Central memory CD4-positive, alpha-beta T cell (primary cell): ENCODE measurements at places on chromosomes 6 and 20.
A peak's percentile ranks its signal among the peaks of the same experiment; 100 is the strongest.

DNA sequence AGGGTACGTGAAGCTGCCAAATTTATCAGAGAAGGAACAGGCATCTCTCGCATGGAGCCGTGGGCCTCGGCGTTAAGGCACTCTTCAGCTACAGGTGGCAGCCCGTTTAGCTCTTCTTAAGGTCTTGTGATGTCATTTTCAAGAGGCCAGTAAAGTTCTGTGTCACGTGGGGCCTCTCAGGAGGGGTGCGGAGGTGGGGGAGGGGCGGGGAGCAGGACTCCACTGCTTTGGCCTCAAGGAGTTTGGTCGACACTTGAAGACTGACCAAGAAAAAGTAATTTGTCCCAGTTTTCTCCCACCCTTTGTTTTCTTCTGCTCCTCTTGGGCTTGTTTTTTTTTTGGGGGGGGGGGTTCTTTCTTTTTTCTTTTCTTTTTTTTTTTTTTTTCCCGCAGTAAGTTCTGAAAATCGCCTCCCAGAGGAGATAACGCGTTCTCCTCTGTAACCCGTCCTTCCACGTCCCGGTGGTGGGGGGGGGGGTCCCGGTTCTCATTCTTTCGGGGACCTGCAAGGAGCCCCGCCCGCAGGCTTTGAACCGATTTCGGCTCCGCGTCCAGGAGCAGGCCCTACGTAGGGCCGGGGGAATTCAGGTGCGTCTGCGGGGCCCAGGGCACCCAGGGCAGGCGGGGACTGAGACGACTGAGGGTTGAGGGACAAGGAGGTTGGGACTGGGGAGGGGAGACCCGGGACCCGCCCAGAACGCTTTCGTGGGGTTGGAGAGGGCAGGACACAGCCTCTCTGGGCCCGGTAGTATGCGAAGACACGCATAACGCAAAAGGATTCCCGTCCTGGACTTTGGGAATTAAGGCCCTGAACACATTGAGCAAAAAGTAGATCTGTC lies 26.0 kb downstream of the GPX6 start:
- no peak for DNase-seq

DNA sequence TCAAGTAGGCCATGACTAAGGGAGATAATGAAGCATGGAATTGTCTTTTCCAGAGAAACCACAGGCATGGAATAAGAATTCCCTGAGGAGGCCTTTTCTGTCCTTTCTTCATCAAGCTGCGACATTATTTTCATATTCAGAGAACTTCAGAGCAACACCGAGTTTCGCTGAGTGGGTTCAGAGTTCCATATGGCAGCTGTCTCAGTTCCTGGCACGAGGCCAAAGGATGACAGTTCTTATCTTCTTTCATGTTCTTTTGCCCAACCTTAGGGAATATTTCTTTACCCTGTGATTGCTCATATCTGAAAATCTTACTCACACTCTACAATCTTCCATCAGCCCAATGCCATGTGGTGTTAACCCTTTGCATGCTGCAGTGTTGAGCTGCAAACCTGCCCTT lies 135.3 kb upstream of the BMP2 start:
- no peak for DNase-seq

GRCh38 chr6:2845880-2846208 lies 4.2 kb upstream of the SERPINB1 start:
- no peak for DNase-seq

DNA sequence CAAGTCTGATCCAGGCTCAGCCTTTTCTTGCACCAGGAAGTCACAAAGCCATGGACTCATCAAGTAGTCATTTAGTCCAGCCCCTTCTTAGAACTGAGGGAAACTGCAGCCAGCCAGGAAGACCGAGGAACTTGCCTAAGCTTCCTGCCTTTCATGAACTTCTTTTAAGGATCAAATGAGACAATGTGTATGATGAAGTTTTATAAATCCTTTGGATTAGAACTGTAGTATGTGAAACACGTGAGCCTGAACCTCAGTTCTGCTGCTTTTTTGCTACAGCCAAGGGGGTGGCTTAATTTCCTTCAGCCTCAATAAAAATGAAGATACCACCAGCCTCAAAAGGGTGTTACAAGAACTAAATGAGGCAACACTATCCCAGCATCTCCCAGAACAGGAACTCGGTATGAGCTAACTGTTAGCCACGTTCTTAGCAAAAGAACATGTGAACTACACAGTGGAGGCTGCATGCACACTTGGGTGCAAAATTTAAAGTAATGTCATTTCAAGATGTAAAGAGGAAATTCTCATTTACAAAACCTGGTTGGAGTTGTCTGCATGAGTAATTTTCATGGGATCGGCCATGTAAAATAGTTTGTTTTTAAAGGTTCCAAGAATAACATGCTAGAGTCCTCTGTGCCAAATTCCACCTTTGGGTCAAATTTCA lies 76.0 kb upstream of the TBC1D7 start:
- no peak for DNase-seq

DNA sequence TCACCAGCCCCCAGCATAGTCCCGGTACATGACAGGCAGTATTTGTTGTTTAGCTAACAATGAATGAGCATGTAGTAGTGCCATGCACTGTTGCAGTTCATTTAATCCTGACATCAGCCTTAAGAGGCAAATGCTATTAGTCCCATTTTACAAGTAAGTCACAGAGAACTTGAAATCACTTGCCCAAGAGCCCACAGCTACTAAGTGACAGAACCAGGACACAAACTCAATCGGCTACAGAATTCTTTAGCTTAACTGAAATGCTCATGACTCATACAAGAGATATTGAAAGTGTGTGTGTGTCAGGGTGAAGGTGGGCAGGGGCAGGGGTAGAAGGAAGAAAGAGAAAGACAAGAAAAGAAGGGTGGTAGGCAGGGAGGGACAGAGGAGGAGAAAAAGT lies 52.7 kb downstream of the UNC5CL start:
- DNase-seq = no peak

GRCh38 chr6:14542670-14543366 lies 425.2 kb downstream of the CD83 start:
- no peak for DNase-seq

GRCh38 chr20:17466641-17467040 lies 64.5 kb downstream of the BFSP1 start:
- no peak for DNase-seq

- no peak for DNase-seq
These were observed 85.3 kb upstream of the AKAP12 start for GRCh38 chr6:151154418-151154817.

DNA sequence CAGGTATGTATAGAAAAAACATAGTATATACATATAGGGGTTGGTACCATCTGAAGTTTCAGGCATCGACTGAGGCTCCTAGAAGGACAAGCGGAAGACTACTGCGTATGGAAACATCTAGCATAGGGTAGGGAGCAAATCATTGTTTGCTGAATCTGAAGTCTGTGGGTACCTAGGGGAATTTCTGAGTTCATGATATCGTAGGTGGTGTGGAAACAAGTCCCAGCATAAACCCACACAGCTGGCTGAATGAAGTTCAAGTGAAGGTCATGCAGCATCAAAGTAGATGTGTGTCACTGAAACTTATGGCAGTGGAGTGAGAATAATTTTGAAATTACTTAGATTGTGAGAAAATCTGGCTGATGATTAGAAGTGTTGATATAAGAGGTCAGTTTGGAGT lies 39.4 kb downstream of the MAP7 start:
- no peak for DNase-seq

DNA sequence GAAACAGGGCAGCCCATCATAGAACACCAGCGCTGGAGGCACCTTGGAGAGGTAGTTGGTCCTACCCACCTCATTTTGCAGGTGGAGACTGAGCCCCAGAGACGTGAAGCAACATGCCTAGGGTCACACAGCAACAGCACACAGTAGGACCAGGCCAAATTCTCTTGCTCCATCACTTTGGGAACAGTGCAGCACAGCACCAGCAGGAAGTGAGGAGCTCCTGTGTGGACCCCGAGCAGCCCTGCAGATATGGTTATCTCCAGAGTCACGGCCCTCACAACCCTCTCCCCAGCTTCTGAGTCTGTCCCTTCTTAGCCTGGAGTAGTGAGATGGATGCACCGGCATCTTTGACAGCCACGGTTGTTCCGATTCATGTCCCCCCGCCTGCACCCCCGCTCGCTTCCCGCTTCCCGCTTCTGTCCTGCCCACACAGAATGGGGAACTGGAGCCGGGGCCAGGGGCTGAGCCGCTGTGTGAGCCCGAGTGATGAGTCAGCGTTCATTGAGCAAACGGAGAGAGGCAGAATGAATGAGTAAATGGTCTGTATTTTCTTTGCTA lies 72.6 kb upstream of the DUSP22 start:
- no peak for DNase-seq

DNA sequence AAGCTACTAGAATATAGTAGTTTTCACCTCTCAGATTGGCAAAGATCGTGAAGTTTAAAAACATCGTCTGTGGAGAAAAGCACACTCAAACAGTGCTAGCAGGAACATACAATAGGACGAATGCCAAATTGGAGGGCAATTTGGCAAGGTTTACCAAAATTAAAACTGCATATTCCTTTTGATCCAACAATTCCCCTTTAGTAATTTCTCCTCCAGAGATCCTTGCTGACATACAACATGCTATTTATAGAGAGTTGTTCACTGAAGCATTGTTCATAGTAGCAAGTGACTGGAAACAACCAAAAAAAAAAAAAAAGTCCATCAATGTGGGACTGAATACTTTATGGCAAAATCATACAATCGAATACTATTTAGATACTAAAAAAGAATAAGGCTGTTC lies 202.2 kb downstream of the ATXN1 start:
- DNase-seq = no peak

DNA sequence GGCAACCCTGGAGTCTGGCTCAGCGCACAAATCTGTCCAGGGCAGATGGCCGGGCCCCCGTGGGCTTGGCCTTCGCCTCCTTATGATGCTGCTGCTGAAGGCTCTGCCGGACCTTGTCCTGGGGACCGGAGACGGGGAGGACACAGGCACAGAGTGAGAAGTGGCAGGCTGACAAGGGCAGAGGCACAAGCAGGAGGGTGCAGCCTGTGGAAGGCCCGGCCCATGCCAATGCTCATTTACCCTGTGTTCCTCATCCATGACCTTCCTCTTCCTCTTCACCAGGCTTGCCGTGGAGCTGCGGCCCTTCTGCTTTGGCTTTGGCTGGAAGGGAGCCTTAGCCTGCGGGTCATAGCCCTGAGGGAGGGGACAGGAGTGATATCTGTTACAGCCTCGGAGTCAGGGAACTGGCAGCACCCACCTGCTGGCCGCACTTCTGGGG lies 2.4 kb downstream of the B3GALT4 start:
- DNase-seq = no peak

- no peak for DNase-seq
These were observed 33.5 kb downstream of the CARMIL1 start for GRCh38 chr6:25312703-25313102.

GRCh38 chr6:125611573-125612344 lies 137.7 kb upstream of the HEY2 start:
- DNase-seq = no peak

GRCh38 chr20:44186674-44187053 lies 324 bp downstream of the JPH2 start:
- no peak for DNase-seq

GRCh38 chr6:107185391-107185970 lies 70.2 kb upstream of the BEND3 start:
- DNase-seq = no peak

GRCh38 chr6:148967541-148967956 lies 220.7 kb downstream of the UST start:
- no peak for DNase-seq

GRCh38 chr6:149884215-149884614 lies 13.7 kb downstream of the RAET1E start:
- no peak for DNase-seq

- no peak for DNase-seq
These were observed 32.3 kb upstream of the EPB41L1 start for GRCh38 chr20:36121981-36122930.

GRCh38 chr6:23081701-23082100 lies 512.3 kb downstream of the HDGFL1 start:
- DNase-seq = no peak

GRCh38 chr6:51842061-51842803 lies 245.2 kb downstream of the PKHD1 start:
- DNase-seq = no peak

- DNase-seq = no peak
These were observed 1.5 kb upstream of the ARFGEF2 start for GRCh38 chr20:48919882-48920526.

- DNase-seq = no peak
These were observed 118.1 kb upstream of the ENPP5 start for GRCh38 chr6:46288835-46289234.

- no peak for DNase-seq
These were observed 44.1 kb upstream of the MLN start for GRCh38 chr6:33847867-33848266.

- no peak for DNase-seq
These were observed 82.8 kb downstream of the SLC23A2 start for GRCh38 chr20:4918473-4918872.

GRCh38 chr6:11785774-11786579 lies 7.4 kb upstream of the ADTRP start:
- DNase-seq = peak; percentile 44

DNA sequence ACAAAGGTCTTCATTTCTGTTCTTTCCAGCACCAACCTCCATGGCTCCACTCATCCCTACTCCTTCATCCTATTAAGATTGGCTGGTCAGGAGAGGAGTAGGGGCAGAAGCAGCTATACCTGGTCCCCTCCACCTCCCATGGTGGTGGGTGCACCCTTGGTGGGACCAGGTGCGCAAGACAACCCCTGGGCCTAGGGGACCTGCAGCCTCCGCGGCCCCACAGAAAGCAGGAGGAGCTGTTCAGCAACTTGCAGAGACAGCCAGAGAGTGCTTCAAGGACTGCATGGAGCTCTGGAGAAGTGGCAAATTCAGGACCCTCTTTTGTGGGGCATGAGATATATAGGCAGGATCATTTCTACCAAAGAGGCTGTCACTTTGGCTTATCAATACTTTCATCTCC lies 9.8 kb downstream of the ULBP2 start:
- no peak for DNase-seq

GRCh38 chr6:99645986-99646385 lies 39.4 kb downstream of the PRDM13 start:
- no peak for DNase-seq

DNA sequence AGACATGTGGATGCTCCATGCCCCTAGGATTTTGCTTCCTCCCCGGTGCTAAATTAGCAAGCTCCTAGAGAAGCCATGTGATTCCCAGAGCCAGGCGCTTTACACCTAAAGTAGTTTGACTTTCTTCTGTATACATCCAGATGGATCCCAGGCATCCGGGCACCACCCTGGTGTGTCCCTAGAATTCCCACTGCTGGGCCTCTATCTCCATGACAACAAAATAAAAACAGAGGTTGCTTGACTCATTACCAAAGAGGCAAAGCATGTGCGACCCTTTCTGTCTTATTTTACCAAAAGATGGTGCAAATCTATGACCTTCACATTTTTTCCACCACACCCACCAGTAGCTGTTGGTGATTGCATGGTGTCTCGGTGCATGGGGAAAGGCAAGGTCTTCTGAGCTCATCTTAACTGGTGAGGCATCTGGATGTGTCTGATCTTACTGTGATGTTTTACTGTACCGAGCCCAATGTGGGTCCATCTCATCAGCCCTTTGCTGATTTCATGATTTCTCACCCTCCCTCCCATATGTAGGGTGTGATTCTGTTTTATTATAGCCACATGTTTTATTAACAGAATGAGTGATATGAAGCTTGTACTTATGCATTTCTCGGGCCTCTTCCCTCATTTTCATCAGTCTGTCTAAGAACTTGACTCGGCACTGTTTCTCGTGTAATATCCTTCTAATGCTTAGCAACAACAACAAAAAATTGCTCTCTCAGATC lies 27.4 kb upstream of the VAPB start:
- no peak for DNase-seq

GRCh38 chr6:41655646-41656001 lies 17.4 kb downstream of the MDFI start:
- DNase-seq = no peak
